ENCODE measurements at places on chromosomes 6 and 20. TPM values are rescaled to one million over a fixed set of nuclear protein-coding genes. Genes with fewer than 3 reads are reported as not detected.

DNA sequence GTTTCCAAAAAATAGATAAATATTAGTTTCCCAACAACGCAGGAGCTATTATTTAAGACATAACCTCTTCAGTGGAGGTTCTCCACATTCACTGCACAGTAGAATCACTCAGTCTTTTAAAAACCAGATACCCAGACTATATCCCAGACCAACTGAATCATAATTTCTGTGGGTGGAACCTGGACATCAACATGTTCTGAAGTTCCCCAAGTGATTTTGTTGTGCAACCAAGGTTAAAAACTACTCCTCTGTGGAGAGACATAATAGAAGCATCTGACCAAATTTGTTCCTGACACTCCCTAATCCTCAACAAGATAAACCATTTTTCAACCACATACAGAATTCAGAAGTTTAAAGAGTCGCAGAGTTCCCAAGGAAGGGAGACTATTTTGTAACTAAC is 42.3 kb downstream of the STK38 start:
- no peak for DNase-seq

DNA sequence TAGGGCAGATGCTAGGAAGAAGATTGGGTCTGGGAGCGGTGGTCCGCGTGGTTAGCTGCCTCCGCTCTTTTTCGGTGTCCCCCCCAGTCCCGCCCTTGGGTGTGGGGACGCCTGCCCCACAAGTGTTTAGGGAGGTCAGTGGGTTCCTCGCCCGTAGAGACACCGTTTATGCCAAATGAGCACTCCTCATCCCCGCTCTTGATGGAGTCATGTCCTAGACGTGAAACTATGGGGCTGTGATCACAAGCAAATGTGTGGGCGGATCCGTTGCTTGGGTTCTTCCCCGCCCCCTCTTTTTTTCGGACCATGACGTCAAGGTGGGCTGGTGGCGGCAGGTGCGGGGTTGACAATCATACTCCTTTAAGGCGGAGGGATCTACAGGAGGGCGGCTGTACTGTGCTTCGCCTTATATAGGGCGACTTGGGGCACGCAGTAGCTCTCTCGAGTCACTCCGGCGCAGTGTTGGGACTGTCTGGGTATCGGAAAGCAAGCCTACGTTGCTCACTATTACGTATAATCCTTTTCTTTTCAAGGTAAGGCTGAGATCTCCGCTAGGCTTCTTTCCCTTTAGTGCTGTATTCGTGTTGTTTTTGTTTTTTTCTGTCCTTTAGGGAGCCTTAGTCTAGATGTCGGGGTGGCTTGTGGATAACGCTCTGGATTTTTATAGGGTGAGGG is at the start of gene HSP90AB1:
HSP90AB1 (plus strand) TSS at position 439 of the 675 bp plus-strand sequence. CDS start 1,529 bp downstream, outside the sequence.
- peak; percentile 97 for DNase-seq

- no peak for DNase-seq
Observed at GRCh38 chr20:38831049-38831691, 25.7 kb downstream of the PPP1R16B start.

The TTK gene
- 28.7 TPM for total RNA-seq

GRCh38 chr6:7786214-7786661 is 60.3 kb downstream of the BMP6 start:
- DNase-seq, result no peak

DNA sequence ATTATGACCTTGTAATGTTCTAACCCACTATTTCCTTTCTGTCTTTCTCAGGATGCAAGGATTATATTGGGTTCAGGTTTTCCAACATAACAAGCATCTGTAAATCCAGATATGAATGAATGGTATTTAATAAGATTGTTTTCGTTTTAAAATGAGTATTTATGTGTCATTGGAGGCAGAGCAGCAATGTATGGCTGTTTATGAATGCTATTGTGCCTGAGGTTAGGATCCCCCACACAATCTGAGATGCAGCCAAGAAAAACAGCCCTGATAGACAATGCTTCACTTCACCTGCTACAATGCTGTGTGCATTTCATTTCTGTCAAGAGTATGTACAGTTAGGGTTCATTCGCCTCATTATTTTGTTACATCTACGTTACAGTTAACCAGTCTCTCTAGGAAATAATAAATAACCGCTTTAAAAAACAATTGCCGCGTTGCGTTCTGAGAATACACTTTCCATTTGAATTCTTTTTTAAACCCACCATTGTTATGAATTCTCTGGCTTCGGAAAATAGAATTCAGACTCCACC is 19.6 kb downstream of the TFAP2A start:
- no peak for DNase-seq

The C6orf15 gene
- 21.6 TPM for total RNA-seq

DNA sequence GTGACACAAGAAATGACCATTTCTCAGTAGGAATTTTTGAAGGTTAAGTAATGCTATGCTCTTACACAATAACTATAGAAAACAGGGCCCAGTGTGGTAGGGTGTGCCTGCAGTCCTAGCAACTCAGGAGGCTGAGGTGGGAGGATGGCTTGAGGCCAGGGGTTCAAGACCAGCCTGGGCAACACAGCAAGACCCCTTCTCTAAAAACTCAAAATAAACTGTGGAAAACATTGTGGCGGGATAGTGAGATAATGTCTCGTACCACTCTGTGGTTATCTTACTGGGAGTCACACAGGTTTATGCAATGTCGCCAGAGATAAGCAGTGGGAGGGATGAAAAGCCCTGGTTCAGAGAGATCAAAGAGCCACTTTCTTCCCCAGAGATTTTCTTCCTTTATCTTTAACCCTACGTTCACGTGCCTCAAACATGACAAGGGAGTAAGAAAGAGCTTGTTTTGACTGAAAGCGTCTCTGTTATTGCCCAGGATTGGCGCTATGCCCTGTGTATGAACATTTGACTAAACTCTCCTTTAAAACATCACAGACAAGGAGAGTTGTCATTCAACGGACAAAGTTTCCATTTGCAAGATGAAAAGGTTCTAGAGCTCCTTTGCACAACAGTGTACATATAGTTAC is 13.9 kb downstream of the GCM1 start:
- DNase-seq, result no peak

GRCh38 chr20:24662322-24662721 is 192.9 kb downstream of the SYNDIG1 start:
- no peak for DNase-seq

- DNase-seq, result no peak
Observed at GRCh38 chr20:1576641-1577040, 19.1 kb upstream of the SIRPD start.

DNA sequence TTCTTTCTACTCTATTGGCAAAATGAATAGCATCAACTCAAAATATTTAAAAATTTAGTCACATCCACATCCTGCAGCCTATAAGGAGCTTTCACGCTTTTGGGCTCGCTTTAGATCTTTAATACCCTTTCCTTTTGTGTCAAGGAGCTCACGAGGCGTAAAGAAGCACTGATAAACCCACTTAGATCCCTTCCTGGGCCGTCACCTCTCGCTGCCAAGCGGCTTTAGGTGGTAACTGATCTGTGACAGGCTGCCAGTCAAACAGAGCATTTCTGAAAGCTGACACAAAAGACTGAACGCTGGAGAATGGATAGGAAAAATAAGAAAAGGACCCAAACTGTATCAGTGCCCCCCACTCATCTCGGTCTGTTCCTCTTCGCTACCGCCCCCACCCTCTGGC is 385.7 kb upstream of the MMS22L start:
- no peak for DNase-seq

DNA sequence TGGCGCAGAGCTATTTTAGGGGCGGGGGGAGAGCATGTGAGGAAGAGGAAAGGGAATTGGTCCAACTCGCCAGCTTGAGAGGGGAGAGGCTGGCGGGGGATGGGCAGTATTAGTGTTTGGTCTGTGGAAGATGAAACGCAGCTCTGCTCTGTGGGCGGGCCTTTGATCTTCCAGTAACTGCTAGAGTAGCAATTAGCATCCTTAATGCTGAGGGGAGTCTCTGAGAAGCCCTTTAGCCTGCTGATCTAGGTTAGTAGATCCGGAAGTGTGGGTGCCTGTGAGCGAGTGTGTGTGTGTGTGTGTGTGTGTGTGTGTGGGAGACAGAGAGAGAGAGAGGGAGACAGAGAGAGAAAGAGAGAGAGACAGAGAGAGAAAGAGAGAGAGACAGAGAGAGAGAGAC is 117.2 kb upstream of the BACH2 start:
- DNase-seq, result no peak

The TRIM40 gene
- not detected for total RNA-seq

The CASS4 gene
- total RNA-seq, result 0.15 TPM

GRCh38 chr6:7723041-7723447 is 2.9 kb upstream of the BMP6 start:
- DNase-seq, result peak; percentile 55

DNA sequence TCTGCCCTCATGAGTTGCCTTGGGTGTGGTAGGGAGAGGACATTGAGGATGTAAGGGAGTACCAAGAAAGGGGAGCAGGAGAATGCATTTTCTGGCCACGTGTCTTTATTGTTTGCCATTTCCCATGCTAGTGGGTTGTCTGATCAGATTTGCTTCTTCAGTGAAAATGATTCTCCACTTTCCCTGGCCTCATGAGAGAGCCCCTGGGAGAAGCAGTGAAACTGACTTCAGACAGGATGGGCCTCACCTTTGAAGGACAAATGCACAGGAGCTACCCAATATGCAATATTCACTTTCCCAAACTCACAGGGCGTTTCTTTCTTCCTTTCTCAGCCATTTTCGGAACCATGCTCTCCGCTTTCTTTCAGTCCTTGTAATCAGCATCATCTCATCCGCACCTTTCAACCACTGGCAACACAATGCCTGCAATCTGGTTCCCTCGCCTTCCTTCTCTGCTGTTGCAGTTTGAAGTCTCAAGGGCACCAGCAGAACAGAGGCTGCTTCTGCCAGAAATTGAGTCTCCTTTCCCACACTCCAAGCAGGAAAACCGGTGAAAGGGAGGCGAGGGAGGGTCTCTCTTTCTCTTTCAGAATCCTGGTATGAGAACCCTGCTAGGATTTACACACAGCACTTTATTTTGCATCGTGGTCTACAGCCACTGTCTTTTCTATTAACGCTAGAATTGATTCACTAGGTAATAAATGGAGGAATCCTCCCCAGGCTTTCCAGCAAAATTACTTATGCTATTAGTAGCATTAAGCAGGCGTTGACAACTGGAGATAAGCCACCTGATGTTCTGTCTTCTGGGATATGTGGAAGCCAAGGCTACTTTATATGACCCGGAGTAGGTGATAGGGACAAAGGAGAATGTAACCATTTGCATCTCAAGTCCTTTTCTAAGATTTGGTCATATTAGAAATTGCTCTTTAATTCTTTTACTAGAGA is 62.0 kb upstream of the FAM184A start:
- no peak for DNase-seq

DNA sequence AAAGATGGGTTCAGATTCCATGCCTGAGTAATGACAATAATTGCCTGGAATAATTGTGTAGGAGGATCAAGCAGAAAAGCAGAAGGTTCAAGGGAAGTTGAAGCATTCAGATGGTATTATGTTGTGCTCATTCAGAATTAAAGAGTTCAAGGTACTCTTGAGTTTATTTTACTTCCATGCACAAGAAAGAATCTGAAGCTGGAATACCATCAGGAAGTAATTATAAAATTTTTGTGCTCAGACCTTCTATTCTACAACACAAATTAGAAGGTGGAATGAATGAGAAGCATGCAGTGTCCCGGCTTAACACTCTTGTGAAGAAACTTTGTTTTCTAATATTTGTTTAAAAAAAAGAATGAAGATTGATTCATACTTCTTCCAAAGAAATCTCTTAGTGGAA is 139.4 kb upstream of the ENPP5 start:
- no peak for DNase-seq

GRCh38 chr20:62142252-62143080 is 728 bp downstream of the PSMA7 start:
- DNase-seq, result no peak

DNA sequence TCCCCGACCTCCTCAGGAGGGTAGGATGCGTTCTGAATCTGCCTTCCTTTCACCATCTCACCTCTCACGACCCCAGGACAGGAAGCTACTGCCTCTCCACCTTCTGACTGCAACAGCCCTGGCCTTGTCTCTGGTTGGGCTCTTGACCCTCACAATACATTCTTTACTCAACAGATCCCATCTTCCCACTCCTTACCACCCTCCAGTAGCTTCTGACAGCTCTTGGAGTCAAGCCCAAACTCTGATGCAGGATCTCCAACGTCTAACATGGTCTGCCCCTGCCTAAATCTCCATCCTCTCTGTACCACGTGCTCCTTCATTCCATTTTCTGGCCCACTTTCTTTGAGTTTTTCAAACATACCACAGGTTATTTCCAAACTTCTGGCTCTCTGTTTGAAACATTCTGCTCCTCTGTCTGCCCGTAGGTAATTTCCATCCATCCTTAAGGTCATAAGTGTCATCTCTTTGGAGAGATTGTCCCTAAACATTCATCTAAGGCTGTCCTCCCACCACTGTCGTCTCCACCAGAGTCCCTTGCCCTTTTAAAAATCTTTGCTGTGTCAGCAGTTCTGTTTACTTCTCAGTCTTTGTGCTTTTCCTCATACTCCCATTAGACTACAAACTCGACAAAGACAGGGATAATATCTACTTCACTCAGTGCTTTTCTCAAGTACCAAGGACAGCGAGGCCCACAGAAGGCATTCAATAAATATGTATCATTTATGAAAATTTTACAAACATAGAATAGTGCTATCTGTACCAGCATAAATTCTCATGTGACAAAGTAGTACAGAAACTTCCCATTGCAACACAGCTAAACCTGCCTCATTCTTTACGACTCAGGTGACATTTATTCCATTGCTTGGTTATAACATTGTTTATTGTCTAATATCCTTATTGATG is 73.6 kb downstream of the BCAS1 start:
- DNase-seq, result no peak

The POLH gene
- 21.0 TPM for total RNA-seq

The ACTL10 gene
- total RNA-seq, result 1.0 TPM

DNA sequence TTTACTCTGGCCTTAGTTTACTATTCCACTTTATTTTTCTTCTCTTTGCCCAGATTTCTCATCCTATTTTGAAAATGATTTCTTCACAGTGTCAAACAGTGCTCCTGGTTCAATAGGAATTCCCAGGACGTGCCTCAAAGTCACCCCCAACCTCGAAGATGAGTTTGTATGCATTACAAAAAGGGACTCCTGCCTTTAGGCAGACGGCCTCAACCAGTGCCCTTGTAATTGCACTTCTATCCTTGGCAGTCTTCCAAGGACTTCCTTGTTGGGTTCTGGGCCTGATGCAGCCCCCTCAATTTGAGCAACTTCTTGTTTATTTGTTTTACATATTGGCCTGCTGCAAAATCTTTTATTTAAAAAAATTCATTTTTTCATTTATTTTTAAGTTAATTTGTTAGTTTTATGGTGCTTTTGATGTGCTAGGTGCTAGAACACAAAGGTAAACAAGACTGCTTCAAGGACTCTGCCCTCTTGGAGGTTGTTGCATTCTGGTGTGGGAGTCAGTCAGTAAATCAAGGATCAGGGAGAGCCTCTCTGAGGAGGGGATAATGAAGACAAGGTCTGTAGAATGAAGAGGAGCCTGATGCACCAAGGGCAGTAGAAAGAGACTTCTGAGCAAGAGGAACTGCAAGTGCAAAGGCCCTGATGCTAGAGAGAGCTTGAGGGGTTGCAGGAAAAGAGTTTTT is 181.5 kb upstream of the LAMP5 start:
- no peak for DNase-seq

The SAPCD1 gene
- total RNA-seq, result 16.9 TPM
